ENCODE measurements at places on chromosomes 6 and 20. TPM values are rescaled to one million over a fixed set of nuclear protein-coding genes. Genes with fewer than 3 reads are reported as not detected.

Gene PLAGL2
- total RNA-seq = 17.7 TPM

Gene TRDN
- total RNA-seq = not detected

Gene FAM209B
- total RNA-seq = 0.37 TPM

Gene KIF25
- not detected for total RNA-seq

DNA sequence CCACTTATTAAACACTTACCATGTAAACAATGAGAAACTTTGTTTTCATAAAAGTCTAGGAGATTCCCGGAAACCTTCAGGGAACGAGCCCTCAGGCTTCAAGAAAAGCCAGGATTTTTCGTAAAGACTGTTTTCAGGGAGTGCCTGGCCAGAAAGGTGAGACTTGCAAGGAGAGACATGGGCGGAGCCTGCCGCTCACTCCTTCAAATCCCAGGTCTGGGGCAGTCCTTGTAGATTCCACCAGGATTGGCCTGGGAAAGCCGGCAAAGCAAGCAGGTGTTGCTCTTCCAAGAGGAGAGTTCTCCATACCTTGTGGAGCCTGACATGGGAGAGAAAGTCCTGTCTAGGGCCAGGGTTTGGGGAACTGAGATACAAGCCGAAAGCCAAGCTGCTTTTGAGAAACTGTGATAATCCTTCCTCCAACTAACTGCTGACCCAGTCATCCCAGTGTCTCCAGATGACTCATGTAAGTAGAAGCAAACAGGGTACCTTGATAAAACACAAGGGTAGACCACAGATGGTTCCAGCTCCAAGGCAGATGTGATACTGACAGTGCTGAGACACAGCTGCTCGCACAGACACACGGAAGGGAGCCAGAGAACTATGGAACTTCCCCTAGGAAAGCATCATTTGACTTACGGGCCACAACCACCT, 69.4 kb upstream of the NAA20 start:
- no peak for DNase-seq

DNA sequence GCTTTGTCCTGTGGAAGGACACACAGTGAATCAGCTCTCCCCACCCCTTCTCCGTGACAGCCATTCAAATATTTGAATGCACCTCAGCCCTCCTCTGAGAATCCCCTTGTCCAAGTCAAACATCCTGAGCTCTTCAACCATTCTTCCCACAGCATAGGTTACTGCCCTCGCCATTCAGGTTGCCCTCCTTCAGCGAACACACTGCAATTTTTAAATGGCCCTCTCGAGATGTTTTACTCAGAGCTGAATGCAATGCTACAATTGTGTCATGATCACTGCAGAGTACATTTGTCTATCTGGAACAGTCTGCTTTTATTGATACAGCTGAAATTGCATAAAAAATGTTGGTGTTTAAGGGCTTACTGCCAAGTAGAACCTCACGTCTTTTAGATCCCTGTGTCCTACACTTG, 48.9 kb downstream of the SLC2A12 start:
- no peak for DNase-seq

GRCh38 chr20:50292591-50293283, 102.1 kb downstream of the CEBPB start:
- DNase-seq = peak; percentile 87

DNA sequence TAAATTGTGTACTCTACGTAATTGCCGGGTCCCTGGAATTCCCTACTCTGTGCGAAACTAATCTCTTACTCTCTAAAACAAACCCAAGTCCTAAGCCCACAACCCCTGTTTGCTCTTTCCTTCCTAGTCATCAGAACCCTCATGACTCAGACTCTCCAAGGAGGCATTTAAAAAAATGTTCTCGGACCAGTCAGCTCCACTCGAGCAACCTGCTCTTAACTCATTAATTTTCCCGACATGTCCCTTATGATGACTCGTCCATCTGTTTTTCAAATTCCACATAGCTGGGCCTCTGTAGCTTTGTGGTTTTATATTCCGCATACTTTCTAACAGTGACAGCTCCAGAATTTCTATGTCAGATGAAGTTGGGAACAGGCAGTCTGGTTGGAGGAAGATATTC, 2.6 kb upstream of the MUC22 start:
- no peak for DNase-seq

DNA sequence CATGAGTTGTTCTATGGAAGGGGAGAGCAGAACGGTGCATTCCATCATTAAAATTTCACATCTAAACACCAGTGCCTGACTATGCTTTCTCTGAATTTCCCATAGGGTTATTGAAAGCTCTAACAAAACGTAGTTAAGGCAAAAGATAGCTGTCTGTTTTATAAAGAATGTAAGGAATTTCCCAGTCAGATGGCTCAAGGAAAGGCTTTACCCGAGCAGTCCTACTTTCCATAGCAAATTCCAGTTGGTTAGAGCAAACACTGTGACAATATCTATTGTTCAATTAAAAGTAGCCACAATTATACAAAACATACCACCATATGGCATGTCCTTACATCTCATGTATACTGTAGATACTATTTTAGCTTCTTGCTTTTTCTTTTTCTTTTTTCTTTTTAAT, 1059.5 kb upstream of the FLRT3 start:
- DNase-seq = no peak

DNA sequence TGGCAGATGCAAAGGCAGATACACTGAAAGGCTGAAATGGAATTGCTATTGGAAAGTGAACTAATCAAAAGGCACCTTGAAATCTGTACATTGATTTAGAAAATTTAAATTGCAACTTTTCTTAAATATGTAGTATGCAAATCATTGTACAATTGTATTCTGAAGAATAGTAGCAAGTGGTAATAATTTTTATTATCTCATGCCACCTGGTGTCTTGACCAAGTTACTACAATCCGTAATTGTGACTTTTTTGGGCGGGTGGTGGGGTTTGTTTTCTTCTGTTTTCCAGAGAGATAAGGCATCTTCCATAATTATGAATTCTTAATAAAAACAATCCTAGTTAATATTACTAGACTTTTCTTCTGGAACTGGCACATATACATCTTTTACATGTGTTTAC, 12.5 kb upstream of the BCKDHB start:
- DNase-seq = no peak

DNA sequence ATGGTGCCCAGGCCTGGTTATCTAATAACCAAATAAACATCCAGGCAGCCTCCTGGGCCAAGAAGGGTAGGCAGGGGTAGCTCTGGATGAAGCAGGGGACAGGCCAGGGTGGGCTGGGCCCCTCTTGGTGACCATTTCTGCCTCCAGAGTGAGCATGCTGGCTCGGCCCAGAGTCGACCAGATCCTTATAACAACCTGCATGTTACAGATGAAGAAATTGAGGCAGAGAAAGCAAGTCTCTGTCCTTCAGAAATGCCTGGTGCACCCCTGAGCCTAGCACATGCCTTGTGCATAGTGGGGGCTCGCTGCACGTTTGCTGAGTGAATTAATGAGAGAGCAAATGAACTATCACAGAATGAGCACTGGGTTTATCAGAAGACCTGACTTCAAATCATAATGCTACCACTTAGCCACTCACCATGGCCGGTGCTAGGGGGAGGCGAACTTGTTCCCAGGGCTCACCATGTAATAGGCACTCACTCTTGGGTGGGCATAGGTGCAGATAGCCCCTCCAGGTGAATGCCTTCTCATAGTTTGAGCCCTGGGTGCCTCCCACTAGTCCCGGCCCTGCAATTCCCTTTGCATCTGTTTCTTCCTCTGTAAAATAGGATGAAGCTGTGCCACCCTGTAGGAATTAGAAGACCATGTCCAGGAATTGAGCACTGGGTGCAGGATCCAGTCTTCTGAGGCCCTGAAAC, 3.8 kb upstream of the APCDD1L start:
- DNase-seq = no peak

DNA sequence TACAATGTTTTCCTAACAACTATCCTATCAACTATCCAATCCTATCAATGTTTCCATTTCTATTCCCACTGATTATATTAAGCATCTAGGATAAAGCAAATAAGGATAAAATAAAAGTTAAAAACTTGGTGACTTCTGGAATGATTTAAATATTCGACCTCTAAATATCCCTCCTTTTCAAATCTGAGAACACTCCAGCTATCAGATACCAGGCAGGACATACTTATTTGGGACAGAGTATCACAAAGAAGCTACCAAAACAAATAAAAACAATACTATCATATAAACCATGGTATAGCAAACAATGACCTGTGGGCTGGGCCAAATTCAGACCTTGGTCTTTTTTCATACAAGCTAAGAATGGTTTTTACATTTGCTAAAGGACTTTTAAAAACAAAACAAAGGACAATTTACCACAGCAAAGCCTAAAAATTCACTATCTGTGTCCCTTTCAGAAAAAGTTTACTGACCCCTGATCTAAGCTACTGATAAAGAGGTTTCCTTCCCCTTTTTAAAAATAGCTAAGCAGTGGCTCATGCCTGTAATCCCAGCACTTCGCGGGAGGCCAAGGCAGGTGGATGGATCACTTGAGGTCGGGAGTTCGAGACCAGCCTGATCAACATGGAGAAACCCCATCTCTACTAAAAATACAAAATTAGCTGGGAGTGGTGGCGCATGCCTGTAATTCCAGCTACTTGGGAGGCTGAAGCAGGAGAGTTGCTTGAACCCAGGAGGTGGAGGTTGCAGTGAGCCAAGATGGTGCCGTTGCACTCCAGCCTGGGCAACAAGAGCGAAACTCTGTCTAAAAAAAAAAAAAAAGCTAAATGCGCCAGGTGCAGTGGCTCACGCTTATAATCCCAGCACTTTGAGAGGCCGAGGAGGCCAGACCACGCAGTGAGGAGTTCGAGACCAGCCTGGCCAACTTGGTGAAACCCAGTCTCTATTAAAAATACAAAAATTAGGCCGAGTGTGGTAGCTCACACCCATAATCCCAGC, 6.0 kb downstream of the NUP153 start:
- DNase-seq = no peak

DNA sequence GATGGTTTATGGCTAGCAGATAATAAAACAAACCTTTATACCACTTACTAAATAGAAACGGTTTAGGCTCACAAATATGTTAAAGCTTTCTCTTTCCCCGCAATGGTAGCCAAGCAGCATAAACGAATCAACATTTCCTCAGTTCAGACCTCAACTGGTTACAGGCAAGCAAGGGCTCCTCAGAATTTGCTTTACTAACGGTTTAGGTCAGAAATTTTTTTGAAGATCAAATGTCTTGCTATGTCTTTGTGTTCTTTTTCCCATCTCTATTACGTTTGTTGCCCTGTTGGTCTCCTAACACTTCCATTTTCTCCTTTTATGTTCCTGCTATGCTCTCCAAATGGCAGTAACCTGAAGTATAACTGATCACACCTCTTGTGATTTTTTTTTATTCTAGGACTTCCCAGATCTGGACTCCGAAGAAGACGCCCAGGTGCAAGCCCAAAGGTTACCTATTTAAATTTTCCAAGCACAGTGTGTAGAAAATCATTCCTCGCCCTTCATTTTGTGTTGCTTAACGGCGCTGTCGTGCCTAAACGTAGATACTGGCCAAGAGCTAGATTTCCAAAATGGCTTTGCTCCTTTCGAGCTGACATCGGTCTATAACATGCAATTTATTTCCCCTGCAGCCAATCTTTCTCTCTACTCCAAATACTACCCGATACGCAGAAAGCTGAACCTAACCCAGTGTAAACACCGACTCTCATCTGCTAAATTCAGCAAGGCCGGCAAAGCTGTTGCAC, 717 bp upstream of the ASF1A start:
- peak; percentile 45 for DNase-seq

DNA sequence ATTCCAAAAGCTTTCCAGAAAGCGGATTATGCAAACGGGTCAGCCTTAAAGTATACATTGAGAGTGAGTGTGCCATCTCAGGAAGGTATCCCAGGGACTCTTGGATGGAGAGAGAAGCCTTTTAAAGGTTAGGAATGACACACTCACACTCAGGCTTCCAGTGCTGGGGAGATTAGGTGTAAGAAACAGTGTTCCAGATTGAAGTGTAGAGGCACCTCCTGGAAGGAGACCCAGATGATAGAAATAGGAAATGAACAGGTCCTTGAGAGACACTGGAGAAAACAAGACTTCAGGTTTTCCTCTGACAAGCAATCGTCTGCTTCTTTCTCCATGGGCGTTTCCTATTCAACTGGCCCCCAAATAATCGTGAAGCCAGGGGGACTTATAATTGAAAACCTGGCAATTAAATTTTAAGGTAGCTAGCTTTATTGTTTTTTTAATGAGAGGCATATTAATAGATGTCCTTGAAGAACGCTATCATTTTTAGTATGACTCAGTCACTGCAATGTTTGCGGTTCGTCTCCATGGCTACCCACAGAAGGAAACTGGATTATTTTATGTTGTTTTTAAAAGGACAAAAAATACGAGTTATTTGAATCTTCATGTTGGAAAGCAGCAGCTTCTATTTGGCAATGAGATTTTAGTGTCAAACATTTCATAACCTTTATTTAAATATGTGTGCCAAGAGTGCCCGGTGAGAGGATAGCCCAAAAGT, 85.3 kb downstream of the TRMT6 start:
- DNase-seq = no peak

DNA sequence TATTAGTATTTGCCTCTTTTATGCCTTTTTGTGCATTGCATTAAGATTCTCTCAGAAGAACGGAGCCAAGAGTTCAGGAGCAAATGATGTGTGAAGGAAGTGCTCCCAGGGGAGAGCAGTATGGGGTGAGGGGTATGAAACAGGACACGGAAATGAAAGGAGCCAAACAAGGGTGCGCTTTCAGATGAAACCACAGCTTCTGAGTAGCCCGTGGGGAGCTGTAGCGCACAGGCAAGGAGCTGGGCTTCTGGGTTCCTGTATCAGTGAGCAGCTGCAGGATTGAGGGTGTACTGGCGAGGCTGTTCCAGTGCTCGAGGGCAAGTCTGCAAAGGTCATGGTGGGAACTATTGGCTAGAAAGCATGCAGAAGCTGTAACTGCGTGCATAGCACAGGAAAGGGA, 25.4 kb downstream of the ANKEF1 start:
- no peak for DNase-seq

DNA sequence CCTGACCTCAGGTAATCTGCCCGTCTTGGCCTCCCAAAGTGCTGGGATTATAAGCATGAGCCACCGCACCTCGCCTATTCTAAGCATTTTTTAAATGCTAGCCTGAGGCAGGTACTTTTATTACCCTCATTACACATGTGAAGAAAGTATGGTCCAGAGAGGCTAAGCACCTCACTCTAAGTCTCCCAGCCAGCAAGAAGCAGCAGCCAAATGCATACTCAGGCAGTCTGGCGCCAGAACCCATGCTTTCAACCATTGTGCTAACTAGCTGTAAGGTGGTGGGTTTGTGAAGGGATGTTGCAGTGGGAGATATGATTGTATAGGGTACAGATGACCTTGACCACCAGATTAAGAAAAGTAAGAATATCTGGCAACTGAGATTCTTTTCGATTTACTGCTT, 26.1 kb upstream of the RIPOR2 start:
- DNase-seq = no peak
